ENCODE measurements at places on chromosomes 12 and 14.

DNA sequence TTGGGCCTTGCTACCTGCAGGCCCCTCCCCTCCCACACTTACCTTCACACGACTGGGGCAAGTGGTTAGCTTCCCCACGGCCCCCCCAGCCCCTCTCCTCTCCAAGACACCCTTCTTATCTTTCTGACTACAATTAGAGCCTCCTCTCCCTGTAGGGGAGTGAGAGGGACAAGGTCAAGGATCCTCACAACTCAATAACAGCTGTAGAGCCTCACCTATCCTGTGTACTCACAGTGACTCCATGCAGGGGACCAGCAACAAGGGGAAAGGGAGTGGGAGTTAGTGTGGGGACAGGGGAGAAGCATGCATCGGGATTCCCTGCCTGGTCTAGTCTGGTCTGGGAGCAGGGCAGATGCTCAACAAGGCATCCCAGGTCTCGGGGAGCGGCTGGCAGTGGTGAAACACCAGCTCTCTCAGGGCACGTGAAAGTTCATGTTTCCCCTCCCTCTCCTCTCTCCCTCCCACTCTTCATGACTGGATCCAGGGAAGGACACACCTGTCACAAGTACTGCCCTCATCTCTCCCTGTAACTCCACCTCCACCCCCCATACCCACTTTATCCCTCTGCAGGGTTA, 45.3 kb downstream of the SMUG1 start:
- DNase-seq, result no peak

GRCh38 chr12:93507165-93507564, 39.9 kb downstream of the MRPL42 start:
- no peak for DNase-seq

- no peak for DNase-seq
Measured at GRCh38 chr12:92147491-92147890, 1.8 kb upstream of the BTG1 start.

DNA sequence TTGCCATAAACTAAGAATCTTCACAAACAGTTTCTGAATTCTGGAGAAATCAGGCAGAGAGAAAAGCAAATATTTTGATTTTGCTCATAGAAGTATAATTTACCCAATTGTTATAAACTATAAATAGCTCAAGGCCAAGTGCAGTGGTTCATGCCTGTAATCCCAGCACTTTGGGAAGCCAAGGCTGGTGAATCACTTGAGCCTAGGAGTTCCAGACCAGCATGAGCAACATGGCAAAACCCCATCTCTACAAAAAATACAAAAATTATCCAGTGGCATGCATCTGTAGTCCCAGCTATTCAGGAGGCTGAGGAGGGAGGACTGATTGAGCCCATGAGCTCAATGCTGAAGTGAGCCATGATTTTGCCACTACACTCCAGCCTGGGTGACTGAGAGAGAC, 19.6 kb upstream of the MMP19 start:
- DNase-seq, result no peak

DNA sequence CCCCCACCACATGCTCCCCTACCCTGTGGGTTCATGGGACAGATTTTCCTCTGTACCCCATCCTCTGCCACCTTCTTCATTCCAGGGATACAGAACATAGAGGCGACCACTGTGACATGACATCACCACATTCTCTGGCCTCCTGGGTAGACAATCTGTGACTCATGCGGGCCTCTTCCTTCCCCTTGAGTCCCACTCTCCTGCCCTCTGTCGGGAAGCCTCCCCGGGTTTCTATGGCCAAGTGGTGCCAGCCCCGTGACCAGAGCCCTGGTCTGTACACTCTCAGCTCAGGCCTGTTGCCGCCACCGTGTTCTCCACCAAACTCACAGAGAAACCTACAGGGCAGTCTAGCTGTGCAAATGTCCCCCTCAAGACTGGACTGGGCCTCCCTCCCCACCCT, 8.0 kb downstream of the CLMN start:
- DNase-seq, result no peak

DNA sequence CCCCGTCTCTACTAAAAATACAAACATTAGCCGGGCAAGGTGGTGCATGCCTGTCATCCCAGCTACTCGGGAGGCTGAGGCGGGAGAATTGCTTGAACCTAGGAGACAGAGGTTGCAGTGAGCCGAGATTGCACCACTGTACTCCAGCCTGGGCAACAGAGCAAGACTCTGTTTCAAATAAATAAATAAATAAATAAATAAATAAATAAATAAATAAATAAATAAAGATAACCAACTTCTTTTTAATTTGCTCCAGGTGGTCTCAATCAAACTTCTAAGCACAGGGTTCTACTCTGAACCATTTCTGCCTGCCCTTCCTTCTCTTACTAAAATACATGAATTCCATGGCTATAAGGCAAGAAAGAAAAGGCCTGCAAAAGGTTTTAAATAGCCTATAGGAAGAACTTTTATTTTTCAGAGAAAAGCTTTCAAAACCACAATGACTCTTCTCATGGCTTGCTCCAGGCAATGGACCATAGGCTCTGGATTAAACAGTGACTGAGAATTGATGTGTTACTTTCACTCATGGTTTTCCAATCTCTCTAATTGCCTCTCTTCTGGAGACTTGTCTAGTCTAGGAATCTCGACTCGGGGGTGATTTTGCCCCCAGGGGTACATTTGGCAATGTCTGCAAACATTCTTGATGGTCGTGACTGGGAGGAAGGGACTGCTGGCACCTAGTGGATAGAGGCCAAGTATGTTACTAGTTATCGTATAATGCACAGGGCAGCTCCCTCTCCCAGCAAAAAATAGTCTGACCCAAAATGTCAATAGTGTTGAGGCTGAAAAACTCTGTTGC, 14.4 kb downstream of the IGF1 start:
- no peak for DNase-seq

GRCh38 chr12:116150452-116150851, 127.0 kb downstream of the MED13L start:
- no peak for DNase-seq

DNA sequence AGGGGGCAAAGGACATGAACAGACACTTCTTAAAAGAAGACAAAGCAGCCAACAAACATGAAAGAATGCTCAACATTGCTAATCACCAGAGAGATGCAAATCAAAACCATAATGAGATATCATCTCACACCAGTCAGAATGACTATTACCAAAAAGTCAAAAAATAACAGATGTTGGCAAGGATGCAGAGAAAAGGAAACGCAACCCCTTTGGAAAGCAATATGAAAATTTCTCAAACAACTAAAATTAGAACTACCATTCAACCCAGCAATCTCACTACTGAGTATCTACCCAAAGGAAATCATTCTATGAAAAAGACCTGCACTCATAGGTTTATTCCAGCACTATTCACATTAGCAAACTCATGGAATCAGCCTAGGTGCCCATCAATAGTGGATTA, 25.6 kb downstream of the MDM1 start:
- DNase-seq, result no peak

- DNase-seq, result no peak
Measured at GRCh38 chr12:31588976-31589375, 2.0 kb downstream of the DENND5B start.

- peak; percentile 12 for DNase-seq
Measured at GRCh38 chr14:23353433-23353780, 720 bp upstream of the SLC22A17 start.

DNA sequence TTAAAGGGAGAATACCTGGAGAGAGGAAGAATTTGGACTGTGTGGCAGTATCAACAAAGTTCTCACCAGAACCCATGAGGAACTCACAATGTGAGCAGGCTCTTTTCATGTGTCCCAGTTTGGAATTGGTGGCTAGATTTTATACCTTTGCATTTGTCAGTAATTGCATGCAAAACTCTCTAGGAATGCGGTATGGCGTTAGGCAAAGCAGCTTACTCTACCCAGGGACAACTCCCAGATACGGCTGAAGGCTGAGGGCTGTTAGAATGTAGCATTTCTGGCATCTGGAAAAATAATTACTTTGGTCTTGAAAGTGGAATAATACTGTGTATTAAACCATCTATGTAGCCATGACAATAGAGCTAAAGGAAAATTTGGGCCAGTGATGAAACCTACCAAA, 635.5 kb downstream of the SLC16A7 start:
- DNase-seq, result no peak

- DNase-seq, result no peak
Measured at GRCh38 chr12:24113701-24114100, 164.2 kb upstream of the SOX5 start.

DNA sequence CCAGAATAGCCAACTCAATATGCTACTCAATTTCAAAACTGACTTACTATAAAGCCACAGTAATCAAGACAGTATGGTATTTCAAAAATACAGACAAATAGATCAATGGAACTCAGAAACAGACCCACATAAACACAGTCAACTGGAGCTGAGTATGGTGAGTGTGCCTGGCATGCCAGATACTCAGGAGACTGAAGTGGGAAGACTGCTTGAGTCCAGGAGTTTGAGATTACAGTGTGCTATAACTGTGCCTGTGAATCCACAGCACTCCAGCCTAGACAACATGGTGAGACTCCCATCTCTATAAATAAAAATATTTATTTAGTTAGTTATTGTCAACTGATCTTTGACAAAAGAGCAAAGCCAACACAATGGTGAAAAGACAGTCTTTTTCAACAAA, 81.8 kb downstream of the NUMB start:
- no peak for DNase-seq

DNA sequence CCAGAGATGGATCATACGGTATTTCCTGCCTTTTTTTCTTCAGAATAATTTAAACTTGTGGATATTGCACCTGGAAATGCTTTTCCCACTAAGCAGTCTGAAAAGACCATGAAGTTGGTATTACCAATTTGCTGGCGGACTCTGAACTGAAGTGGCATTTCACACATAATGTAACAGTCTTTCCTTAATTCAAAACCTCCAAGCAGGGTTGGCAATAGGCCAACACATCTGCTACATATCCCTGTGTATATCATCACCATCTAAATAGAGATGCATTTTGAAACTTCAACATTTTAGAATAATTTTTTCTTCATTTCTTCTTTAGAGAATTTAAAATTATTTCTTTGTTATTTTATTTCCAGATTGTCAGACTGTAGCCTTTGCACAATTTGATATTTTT, 100.5 kb downstream of the TSPAN8 start:
- no peak for DNase-seq

- no peak for DNase-seq
Measured at GRCh38 chr12:64716371-64716770, 42.8 kb downstream of the GNS start.

GRCh38 chr12:21865846-21866245, 75.4 kb downstream of the ABCC9 start:
- no peak for DNase-seq

- DNase-seq, result no peak
Measured at GRCh38 chr14:104444159-104445030, 135.2 kb upstream of the C14orf180 start.

GRCh38 chr14:34072921-34073320, 122.0 kb upstream of the EGLN3 start:
- no peak for DNase-seq

- no peak for DNase-seq
Measured at GRCh38 chr12:114679452-114679875, 4.5 kb downstream of the TBX3 start.

DNA sequence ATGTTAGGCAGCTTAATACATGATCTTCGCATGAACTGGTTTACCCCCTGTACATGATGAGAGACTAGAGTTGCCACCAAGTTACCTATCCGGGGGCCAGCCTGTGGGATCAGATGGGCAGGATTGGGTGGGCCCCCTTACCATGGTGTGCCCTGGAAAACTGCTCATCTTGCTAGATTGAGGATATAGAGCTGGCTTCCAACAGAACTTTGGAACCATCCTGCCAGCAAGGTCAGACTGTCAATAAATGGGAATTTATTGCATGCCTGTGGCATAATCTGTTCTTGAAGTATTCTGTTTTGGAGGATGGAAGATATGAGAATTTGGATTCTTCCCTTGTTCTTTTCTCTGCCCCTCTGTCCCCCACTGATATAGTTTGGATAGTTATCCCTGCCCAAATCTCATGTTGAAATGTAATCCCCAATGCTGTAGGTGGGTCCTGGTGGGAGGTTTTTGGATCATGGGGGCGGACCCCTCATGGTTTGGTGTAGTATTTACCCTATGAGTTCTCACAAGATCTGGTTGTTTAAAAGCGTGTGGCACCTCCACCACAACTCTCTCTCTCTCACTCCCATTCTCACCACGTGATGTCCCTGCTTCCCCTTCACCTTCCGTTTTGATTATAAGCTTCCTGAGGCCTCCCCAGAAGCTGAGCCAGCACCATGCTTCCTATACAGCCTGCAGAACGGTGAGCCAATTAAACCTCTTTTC, 3.7 kb upstream of the TM9SF1 start:
- no peak for DNase-seq

DNA sequence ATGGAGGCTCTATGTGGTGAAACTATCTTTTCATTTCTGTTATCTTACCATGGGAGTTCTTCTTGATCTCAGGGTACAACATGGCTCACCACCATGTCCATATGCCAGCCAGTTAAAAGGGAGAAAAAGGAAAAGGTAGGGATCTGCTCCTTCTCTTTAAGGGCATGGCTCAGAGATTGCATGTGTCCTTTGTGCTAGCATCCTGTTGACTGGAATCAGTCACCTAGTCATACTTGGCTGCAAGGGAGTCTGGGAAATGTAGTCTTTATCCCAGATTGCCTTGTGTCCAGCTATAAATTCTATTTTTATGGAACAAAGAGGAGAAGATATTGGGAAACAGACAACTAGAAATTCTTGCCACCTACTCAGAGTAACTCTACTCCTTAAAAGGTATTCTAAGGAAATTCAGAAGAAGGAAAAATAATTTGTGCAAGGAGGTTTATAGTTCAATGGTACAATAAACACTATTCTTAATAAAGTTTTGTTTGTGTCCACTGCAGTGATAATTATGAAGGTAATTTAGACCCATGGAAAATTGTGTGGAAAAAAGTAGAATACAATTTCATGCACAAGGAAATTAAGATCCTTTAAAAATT, 86.4 kb upstream of the RPH3A start:
- DNase-seq, result no peak

GRCh38 chr12:72368298-72368697, 96.1 kb downstream of the TRHDE start:
- DNase-seq, result no peak

DNA sequence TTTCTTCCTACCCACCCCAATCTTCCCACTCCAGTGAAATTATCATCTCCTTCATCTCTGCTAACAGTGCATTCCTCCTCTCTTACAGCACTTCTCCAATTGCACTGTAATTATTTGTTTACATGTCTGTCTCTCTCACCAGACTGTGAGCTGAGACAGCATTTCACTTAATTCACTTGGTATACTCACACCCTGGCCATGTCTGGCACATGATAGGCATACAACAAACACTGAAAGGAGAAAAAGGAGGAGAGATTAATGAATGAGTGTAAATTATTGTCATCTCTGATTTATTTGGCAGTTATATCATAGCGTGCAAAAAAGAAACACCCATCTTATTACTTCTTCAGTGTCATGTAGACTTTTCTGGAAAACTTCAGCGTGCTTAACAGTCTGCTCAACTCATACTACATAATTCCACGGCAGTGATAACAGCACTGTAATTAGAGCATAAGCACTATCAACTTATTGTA, 452.3 kb downstream of the ADAMTS20 start:
- DNase-seq, result no peak

- no peak for DNase-seq
Measured at GRCh38 chr14:32565256-32565655, 236.2 kb downstream of the AKAP6 start.

GRCh38 chr12:78387721-78388120, 476.9 kb upstream of the SYT1 start:
- no peak for DNase-seq

GRCh38 chr12:7321624-7322023, 17.8 kb downstream of the ACSM4 start:
- DNase-seq, result no peak

- no peak for DNase-seq
Measured at GRCh38 chr12:118356809-118357256, 15.9 kb downstream of the TAOK3 start.
